ENCODE measurements at places on chromosomes 4 and X.

- no peak for DNase-seq
Measured at GRCh38 chr4:1451106-1451751, 45.0 kb upstream of the NKX1-1 start.

DNA sequence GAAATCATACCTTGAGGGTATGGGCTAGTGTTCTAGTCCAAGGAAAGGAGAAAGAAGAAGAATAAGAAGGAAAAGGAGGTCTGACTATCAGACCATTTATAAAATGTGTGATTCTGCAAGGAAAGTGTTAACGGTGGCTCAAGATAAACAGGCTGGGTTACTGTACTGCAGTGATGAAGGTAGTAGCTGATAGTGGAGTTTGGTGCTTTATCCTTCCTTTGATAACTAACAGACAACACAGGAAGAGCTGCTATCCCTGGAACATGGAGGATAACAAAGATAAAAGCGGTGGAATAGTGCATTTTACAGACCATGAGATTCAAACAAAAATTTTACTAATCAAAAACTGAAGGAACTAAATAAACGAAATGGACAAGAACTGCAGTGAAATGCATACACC lies 2.6 kb downstream of the UNC5C start:
- DNase-seq = no peak

DNA sequence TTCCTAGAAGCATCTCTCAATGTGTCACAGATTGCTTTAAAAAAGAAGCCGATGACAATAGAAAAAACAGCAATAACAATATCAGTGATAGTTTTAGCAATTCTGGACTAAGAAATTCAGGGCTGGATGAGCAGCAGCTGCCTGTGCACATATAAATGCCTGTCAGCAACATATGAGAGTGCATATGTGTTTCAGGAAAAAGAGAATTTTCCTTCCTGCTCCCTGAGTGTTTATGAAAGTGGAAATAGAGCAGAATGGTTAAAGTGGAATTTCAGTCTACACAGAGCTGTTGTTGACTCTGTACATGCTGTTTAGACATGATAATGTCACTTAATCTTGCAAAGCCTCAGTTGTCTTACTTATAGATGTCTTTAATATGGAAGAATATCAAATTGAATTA lies 164.4 kb upstream of the PCDH7 start:
- no peak for DNase-seq

DNA sequence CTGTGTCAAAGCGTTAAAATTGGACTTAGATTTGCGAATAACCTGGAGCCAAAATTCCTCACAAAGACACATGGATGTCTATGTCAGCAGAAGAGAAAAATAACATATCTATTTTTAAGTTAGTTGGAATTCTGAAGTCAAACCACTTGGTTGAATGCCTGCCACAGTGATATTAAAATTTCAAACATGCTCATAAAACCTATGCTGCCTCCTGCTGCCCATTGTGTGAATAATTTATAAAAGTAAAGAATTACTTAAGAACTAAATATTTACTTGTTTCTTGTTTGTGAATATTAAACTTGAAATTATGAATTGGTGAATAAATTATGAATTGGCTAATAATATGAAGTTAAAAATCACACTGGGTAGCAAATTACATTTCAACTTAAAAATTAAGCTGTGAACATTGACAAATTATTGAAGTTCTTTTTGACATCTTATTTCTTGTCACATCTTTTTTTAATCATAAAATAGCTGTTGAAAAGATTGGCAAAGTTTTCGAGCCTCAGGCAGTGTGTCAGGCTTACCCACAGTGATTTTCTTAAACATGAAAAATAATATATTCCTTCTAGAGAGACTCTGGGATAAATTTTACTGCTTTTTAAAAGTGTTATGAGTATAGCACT lies 35.4 kb downstream of the FABP2 start:
- DNase-seq = no peak

DNA sequence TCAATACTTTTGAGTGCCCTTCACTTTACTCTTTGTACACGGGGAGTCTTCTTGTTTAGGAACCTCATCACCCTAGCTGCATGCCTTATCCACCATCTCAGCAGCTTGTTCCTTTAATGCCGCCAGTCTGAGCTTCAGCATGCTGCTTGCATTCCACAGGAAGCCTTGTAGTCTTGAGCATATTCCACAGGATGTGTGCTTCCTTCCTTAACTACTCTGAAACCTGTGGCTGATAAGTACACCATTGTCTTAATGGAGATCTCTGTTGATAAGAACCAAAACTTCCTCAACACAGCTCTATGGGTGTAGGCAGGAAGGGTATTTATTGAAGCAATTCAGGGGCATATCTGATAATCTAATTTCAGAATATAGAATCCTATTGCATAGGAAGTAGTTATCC lies 24.4 kb upstream of the CCNI start:
- DNase-seq = no peak

GRCh38 chr4:71066737-71067716 lies 73.6 kb downstream of the DCK start:
- no peak for DNase-seq

DNA sequence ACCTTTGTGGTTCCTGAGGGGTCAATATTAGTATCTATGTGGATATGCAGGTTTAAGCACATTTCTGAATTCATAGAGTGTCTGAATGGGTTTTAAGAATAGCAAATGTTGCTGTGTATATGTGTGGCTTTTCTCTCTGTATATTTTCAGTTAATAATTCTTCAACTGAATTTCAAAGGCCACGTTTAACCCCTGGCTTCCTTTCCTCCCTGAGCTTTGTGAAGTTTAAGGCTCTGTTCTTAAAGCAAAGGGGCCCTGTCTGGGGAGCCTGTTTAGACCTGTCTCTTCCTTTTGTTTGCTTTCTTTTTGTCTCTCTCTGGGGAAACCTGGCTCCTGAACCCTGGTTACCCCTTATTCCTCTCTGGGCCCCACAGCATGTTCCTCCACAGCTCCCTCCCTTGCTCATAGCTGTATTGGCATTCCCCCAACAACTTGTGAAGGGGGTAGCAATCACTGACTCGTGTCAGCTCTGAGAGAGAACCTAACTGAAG lies 139.1 kb downstream of the COL4A6 start:
- DNase-seq = no peak

DNA sequence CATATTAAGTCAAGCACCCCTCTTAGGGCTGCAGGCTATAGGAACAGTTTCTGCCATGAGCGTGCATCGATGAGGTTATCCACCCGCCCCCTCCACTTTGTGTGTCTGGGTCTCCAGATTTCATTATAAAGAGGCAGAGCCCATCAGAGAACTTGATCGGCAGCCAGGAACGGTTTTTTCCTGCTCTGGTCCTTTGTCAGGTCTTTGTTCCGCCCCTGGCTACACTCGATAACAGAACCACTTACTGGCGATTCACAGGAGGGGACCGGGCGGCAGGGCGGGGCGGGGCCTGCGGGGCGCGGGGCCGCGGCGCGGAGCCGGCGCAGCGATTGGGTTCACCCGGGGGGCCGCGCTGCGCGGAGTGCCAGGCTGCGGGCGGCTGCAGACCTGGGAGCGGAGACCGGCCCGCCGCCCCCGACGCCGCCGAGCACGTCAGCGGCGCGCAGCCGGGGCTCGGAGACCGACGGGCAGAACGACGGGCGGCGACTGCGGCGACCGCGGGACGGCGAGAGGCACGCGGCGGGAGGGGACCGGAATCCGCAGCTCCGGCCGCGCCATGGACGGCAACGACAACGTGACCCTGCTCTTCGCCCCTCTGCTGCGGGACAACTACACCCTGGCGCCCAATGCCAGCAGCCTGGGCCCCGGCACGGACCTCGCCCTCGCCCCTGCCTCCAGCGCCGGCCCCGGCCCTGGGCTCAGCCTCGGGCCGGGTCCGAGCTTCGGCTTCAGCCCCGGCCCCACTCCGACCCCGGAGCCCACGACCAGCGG lies at the start of gene SLC10A4:
TSS of gene SLC10A4 (plus strand) at position 338 of the 771 bp plus-strand sequence. CDS start at position 557, 219 bp downstream.
- peak; percentile 37 for DNase-seq

DNA sequence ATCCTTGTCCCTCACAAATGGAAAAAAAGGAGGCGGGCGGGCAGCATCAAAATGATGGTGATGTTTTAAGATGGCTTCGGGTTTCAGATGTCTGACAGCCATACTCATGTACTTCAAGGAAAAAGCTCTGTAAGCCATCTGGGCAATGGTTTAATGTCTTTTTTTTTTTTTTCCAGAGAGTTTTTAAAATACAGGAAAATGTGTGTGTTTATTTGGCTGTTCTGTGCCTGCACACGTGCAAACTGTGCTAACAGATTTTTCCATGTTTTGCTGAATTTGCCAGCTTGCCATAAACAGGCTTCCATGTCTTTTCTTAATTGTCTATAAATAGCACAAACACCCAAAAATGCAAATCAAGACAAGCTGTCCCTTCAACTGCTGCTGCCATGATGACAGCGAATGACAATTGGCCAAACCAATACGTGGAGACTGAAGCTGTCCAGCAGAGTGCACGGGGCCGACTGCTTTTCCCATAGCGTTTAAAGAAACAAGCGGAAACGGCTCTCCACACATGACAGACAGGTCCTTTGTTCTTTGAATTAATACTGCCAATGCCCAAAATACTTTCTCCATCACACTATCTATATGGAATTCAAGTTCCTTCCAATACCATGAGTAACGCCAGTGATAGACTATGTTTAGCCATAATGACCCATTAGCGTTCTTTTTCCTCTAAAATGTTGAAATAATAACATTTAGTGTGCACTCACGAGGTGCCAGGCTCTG lies 35.7 kb downstream of the AFAP1 start:
- DNase-seq = no peak

- no peak for DNase-seq
Measured at GRCh38 chr4:39716356-39716755, 18.4 kb downstream of the UBE2K start.

DNA sequence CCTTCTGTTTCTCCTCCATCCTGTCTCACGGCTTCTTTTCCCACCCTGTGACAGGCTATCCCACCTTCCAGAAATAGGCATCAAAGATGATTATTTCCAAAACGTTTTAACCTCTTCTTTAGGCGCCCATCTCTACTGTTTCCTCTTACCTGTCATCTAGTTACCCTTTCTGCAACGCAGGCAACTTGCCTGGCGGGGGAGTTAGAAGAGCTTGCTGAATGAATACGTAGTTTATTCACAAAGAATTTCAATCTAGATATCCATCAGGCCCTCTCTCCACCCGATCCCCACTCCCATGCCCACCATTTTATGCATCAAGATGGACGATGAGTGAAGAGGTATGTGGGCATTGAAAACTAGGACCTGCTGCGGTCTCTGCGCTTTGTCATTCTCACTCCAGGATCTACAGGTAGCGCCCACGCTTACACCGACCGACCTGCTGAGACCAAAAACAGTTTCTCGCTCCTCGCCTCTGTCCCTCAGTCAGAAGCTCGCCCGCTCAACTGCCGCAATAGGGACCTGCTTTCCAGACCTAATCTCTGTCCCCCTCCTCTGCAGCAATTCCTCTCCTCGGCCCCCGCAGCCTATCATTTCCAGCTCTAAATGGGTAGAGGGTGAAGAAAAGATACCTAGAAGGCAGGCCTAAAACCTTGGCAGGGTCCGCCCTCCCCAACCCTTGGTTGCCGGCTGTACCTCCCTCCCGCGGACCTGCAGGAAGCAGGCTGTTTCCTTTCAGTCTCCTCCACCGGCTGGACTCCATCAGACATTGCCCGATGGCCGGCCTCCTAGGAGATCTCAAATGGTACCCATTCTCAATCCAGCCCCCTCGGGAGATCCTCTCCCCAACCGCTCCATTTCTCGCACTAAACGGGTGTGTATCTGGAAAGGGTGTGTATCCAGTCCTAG lies 624 bp downstream of the BEX5 start:
- DNase-seq = no peak

DNA sequence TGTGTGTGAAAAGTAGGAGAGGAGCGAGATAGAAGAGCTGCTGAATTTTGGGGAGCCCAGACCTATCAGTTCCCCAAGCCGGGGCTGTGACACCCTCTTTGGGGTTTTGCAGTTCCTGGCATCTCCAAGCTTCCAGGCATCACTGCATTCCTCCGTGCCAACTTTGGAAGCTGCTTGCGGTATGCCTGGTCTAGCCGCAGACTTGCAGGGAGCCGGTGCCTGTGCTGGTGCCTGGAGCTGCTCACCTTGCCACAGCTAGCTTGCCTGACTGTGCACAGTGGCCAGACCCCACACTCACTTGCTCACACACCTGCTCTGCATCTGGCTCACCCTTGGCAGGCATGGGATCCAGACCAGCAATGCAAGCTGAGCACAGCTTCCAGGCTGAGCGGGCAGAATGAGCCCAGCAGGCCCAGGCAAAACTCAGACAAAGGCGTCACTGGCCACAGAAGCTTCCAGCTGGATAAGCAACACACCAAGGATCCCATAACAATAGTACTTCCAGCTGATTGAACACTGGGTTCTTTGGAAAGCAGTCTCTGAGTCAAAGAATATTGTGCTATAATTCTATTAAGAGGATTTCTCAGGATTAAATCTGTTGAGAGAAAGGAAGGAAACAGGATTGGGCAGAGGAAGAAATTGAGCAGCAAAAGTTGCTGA lies 390.9 kb downstream of the TEX13C start:
- DNase-seq = no peak

- DNase-seq = no peak
Measured at GRCh38 chr4:81905971-81906370, 434.3 kb upstream of the RASGEF1B start.

DNA sequence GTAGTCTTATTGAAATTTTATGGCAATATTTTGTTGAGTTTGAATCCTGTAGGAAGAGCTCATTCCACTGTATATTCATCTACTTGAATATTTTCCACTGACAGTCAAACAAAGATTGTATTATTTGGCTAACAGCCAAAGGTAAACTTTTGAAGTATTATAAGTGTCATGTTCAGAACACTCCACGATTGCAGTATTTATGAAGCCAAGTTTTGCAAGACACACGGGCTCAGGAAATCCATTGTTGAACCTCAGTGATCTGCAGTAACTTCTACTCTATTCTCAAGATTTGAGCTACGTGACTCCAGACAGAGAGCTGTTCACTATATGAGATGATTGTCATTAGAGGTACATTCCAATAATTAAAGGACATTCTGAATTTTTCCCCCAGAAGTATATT lies 302.7 kb upstream of the ADGRL3 start:
- no peak for DNase-seq

GRCh38 chrX:126141014-126141413 lies 25.1 kb downstream of the DCAF12L2 start:
- DNase-seq = no peak

DNA sequence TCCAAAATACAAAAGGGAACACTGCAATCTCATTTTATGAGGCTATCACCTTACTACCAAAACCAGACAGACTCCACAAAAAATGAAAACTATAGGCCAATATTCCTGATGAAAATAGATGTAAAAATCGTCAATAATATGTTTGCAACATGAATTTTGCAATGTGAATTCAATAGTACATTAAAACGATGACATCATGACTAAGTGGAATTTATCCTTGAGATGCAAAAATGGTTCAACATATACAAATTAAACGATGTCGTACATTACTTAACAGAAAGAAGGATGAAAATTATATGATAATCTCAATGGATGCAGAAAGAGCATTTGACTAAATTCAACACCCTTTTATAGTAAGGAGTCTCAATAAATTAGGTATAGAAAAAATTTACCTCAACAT lies 123.0 kb downstream of the AREG start:
- DNase-seq = no peak

- no peak for DNase-seq
Measured at GRCh38 chr4:82975792-82976191, 34.8 kb downstream of the LIN54 start.

GRCh38 chr4:96154676-96155075 lies 314.8 kb downstream of the PDHA2 start:
- no peak for DNase-seq

Data from GM12892 (cell line).